Ammon's horn (tissue), 1 donor: ENCODE measurements at places on chromosomes 3 and 15.

- DNase-seq = peak; percentile 56
Observed at GRCh38 chr15:65856821-65857455, 12.4 kb upstream of the RAB11A start.

- no peak for DNase-seq
Observed at GRCh38 chr15:63039811-63040210, 2.7 kb upstream of the TPM1 start.

DNA sequence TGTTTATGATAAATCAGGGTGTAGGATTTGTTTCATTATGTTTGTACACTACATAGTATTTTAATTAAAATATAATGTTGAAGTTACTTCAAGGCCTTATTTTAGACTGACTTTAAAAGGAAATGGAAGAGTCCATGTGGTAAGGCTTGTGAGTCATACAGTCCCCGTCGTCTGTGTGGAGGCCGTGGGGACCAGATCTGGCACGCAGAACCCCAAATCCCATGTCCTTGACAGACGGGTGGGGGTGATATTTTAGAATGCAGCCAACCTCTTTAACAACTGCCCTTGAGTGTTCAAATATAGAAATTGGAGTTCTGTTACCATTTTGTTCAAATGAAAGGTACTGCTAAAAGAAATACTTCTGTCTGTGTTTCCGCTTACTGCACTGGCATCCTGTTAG is 35.8 kb downstream of the ABHD17C start:
- DNase-seq = peak; percentile 51

DNA sequence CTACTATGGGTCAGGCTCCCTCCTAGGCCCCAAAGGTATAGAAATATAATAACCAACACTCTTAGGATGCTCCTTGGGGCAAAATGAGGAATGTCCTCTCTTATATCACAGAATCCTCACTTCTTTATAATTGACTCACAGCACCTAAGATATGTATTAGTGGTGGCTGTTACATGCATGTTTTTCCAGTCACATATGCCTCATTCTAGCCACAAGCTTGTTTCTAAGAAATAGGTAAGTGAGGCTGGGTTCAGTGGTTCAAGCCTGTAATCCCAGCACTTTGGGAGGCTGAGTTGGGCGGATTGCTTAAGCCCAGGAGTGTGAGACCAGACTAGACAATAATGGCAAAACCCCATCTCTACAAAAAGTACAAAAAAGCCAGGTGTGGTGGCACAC is 57.9 kb upstream of the PSMD6 start:
- DNase-seq = no peak

GRCh38 chr3:159726231-159726964 is 262.2 kb upstream of the IL12A start:
- DNase-seq = no peak

DNA sequence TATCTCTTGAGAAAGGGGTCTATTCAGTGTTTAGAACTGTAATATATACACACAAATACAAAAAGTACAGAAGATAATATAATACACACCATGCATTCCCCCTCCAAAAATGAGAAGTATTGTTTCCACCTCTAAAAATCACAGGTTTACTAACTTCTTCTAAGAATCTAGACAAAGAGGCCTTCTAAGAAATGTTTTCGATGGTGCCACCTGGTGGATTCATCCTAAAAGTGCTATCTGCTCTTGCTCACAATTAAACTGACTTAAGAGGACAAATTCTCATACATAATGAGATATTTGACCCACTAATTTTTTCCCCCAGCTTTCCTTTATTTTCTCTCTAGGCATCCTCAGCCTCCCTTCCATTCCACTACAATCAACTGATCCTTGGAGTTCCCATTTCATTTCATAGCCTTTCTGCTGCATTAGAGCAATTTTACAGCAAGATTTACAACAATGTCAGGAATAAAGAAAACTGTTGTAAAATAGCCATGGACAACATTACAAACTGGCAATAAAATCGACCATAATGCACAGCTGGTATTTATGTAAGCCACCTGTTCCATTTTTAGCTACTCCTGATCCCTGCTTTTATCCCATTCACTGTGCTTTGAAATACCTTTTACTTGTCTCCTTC is 124.6 kb downstream of the ARRDC4 start:
- DNase-seq = peak; percentile 78

DNA sequence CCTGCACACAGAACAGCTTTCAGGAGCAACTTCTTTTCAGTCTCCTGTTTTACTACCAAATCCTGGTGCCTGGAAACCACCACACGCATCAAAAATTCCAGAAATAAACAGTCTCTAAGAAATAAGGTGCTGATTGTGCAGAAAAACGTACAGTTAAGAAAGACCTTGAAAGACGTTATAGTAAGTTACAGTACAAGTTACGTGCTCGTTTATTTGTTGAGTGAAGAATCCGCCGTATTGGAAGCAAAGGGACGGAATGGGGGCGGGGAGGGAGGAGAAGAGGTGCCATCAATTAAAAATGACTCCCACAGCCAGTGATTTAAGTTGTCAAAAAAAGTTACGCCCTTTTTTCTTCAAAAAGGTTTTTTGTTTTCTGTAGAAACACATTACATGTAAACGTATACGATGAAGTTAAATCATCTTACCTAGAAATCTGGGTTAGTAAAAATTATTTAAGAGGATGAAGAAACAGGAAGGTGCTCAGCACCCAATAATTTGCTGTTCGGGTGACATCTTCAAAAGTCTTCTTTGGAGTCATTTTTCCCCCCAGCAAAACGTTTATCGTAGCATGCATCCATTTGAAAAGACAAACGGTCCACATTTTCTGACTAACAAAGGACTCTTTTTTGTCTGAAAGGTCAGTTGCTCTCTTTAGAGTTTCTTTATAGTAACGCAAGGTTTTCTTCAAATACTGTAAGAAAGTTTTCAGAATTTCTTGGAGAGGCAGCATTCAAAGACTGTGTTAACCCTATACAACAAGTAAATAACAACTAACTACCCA is 782 bp upstream of the UACA start:
- DNase-seq = no peak

DNA sequence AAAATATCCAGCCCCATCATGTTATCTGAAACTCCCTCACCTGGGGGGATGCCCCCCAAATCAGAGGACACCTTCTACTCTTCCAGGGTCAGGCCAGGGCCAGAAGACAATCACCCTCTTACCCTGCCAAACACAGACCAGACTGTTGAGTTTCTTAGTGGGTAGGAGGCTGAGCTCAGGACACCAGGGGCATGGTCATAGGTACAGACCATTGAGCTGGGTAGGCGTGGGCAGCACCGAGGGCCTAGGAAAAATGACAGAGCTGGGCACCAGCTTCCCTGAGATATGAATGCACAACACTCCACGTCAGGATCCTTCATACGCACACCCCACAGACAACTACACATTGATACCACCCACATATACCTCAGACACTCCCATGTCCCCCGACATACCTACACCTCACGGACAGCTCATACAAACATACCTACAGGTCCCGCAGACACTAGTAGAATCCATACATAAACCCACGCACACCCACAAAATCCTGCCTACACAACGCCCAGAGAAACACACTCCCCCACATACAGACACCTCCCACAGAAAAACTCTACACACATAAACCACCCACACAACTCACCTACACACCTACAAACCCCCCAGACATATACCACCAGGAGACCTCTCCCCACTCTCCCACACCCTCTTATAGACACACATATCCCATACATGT is 11.8 kb downstream of the AP3B2 start:
- DNase-seq = no peak

DNA sequence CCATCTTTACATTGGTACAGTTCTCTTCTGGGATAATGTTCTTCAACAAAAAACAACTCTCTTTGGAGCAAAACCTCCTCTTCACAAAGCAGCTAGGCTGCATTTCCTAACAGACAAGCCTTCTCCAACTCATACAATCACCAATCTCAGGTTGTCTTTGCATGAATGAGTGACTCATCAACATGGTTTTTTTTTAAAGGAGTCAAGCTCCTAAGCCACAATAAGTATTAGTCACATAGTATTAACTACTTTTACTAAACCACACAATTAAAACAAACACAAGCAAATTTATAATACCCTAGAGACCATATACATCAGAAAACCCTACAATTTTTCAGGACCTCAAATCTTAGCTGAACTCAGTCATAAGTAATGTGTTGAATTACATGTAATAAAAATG is 137.4 kb downstream of the TBC1D5 start:
- no peak for DNase-seq

GRCh38 chr15:32033186-32033890 is 3.0 kb downstream of the CHRNA7 start:
- peak; percentile 24 for DNase-seq

DNA sequence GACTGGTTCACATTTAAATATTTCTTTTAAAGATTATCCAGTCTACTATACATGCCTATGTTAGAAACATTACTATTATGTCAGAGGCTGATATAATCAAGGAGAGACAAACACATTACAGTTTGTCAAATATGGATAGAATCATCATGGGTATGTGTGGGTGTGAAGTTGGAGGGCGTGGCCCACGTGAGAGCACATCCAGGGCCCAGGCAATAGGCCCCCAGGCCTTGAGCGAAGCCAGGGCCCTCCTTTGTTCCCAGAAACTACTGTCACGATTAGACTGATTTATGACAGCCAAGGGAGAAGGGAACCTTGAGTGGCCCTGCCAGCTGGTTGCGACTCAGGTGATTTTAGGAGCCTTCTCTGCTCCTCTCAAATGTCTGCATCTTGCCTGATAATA is 26.9 kb upstream of the LDHAL6B start:
- no peak for DNase-seq

- no peak for DNase-seq
Observed at GRCh38 chr3:127780536-127781400, 41.5 kb downstream of the MGLL start.

DNA sequence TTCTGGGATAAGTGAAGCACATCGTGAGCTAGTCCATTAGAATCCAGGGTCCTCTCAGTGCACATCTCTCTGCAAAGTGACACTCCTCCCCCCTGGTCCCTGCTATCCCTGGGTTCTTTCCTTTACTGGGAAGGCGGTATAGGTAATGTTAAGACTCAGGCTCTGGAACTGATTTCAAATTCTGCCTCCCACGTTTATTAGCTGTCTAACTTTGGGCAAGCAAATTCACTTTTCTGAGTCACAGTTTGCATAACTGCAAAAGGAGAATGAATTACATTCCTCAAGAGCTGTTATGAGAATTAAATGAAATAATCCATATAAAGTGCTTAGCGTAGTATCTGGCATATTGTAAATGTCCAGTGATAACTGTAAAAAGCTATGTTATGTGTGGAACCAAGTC is 168.1 kb upstream of the LRRN1 start:
- DNase-seq = no peak

GRCh38 chr3:33331414-33331813 is 54.2 kb downstream of the FBXL2 start:
- no peak for DNase-seq
